Vagina (tissue), 2 donors: ENCODE measurements at places on chromosomes 2 and 18.

GRCh38 chr2:220394433-220394832 lies 767.0 kb downstream of the SLC4A3 start:
- DNase-seq = no peak

DNA sequence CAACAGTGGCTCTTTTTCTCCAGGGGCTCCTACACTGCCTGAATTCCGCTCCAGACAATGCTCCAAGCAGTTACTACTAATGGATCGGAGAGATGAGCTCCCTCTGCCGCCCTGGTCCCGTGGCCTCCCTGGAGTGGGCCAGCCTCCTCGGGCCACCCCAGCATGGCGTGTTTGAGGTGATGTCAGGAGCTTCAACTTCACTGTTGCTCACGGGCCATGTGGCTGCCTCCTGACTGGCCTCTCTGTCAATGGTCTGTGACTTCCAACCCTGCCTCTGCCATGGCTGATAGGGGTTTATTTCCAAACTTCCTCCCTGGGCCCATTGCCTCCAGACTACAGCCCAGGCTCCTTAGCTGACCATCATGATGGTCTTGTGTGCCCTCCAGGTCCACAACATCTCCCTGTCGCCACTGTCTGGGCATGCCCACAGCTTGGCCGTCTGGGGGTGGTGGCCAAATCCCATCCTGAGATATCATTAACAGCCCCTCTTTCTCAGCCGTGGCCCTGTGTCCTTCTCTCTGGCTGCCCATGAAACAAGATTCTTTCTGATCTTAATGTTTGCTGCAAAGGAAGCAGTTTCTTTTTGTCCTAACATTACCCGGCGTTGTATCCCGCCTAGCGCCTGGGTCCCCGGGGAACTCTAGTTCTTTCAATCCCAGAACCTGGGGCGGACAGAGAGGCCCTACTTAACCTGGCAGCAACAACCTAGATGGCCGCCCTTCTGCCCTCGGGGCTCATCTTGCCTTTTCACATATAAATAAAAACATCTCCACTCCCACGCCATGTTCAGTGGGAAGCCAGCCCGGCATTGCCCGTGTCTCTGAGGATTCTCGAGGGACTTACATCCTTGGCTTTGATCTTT lies 38.1 kb downstream of the ATOH8 start:
- no peak for DNase-seq

DNA sequence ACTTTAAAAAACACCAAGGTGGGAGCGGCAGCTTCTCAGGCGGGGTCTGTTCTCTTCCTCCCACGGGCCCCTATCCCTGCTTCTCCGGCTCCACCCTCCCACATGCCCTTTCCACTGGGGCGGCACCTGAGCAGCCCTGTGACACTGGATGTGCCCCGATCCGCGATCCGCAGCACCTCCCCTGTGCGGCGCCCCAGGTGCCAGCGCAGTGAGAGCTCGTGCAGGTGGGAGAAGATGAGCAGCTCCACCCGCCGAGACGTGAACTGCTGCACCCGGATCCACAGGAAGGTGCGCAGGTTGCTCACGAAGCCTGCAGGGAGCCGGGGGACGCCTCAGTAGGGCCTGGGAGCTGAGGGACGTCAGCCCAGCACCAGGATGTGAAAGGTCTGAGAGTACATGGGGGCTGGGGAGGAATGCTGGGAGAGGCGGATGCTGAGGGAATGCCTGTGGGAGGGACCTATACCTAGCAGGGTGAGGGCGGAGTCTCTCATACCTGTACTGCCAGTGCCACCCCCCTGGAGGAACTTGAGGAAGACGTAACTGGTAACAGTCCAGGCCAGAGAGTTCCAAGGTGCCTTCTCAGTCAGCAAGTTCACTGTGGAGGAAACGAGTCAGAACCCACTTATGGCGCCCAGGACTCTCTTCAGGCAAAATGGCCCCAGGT lies 2.8 kb downstream of the ABCB6 start:
- no peak for DNase-seq

GRCh38 chr2:122651236-122651635 lies 895.8 kb downstream of the TSN start:
- no peak for DNase-seq

DNA sequence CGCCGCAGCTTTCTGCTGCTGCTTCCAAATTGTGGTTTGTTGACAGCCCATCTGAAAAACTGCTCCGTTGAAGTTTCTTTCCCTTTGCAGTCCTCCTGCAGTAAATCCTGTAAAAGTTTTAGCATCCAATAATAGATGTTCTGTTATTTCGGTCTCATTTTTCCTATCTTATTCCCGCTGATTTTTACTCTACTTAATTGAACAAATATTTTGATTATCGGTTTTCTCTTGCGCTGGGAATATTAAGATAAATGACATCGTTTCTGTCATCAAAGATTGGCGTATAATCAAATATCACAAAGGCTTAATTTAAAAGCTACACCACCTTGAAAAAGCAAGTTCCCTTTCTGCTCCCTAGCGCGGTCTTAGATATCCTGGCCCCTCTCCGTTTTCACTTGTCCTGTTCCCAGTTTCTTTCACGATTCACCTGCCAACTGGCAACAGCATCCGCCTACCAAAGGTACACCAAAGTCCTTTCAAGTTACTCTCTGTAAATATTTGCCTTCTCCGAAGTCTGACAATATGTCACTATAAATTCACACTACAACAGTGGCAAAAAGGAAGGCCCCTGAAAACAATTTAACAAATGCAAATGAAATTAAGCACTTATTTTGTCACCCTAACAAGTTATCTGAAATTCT lies 1.0 kb upstream of the STRN start:
- DNase-seq = no peak

- DNase-seq = no peak
Observed at GRCh38 chr18:2654169-2654927, 1.2 kb upstream of the SMCHD1 start.

DNA sequence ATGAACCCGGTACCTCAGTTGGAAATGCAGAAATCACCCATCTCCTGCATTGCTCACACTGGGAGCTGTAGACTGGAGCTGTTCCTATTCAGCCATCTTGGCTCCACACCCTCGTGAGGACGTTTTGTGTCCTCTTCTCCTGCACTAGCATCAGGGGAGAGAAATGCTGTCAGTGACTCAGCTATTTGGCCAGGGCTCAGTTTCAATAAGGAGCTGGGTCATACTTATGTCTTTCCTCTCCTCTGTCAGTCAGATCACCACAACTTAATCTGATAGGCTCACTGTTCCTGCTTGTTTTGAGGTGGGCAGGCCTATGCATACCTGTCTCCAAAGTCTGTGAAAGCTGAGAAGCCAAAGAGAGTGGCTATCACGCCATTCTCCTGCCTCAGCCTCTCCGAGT lies 921.2 kb downstream of the DCC start:
- DNase-seq = no peak

DNA sequence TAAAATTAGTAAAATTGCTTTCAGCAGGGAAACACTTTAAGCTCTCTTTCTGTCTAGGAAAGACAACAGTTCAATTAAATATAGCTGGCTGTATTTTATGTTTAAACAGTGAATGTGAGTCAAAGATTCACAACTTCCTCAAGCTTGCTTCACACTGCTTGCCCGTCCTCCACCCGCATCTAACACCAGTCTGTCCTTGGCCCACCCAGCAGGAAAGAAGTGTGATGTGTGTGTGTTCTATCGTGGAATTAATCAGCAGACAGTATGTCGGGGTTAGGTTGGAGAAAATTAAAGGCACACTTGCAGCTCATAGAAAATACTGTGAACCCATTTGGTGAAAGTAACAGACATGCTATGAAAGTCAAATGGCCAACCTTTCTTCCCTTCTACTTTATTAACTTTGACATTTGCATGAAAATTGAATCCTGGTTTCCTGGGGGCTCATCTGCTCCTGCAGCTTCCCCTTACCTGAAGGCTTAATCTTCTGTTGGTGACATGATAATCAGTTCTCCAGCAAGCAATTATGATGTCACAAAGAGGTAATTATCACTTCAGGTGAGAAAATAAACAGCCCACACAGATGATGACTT lies 182.0 kb downstream of the UXS1 start:
- peak; percentile 49 for DNase-seq

GRCh38 chr2:23803965-23804542 lies 122.9 kb downstream of the ATAD2B start:
- no peak for DNase-seq
